ENCODE measurements at places on chromosomes 5 and 9.

- no peak for DNase-seq
Measured at GRCh38 chr5:179201986-179202385, 141.8 kb downstream of the ZNF354C start.

DNA sequence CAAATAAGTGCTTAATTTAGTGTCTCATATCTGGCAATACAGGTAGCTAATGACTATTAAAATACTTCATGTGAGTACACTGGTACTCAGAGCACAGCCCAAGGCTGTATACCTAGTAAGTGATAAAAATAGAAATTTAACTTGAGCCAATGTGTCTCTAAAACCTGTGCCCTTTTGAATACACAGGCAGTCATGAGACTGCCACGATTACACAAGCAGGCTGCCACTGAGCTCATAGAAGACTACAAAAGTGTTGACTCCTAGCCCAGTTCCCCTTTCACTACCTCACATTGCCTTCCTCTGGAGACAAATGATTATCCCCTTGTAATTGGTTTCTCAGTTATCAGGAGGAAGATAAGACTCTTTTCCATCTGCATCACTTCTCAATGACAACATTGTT, 66.3 kb upstream of the PAPPA start:
- no peak for DNase-seq

- no peak for DNase-seq
Measured at GRCh38 chr5:143820451-143820850, 8.5 kb downstream of the HMHB1 start.

DNA sequence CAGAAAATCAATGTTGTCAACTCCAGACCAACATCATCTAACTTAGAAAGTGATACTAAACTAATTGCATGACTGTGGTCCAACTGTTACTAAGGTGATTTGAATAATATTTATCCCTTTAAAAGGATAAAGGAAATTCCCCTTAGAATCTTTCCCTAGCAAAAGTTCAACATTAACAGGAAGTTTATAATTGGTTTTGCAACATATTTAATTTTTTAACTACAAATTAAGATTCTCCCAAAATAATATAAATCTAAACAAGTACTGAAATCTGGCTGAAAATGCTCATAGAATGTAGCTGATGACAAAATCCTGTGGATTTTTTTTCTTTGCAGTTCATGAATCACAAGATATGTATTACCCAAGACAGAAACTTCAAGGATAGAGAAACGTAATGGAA, 151.4 kb downstream of the LPAR1 start:
- no peak for DNase-seq

DNA sequence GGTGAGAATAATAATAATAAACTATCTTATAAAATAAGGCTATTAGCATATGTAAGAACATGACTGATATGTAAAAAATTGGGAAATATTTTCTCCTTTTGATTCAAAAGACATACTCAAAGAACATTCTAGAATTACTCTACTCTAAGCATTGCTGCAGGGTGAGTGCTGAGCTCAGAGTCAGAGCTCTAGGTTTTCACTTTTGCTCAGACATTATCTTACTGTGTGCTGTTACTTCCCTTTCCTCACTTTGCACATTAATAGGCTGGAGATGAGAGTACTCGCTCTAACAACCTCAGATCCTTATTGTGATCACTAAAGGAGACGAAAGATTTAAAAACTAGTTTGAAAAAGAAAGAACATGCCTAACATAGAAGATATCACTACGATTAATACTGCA, 99.4 kb upstream of the C9orf72 start:
- no peak for DNase-seq

- no peak for DNase-seq
Measured at GRCh38 chr9:136697821-136698526, 10.7 kb upstream of the AGPAT2 start.

- no peak for DNase-seq
Measured at GRCh38 chr5:98664736-98665135, 108.7 kb upstream of the RGMB start.

DNA sequence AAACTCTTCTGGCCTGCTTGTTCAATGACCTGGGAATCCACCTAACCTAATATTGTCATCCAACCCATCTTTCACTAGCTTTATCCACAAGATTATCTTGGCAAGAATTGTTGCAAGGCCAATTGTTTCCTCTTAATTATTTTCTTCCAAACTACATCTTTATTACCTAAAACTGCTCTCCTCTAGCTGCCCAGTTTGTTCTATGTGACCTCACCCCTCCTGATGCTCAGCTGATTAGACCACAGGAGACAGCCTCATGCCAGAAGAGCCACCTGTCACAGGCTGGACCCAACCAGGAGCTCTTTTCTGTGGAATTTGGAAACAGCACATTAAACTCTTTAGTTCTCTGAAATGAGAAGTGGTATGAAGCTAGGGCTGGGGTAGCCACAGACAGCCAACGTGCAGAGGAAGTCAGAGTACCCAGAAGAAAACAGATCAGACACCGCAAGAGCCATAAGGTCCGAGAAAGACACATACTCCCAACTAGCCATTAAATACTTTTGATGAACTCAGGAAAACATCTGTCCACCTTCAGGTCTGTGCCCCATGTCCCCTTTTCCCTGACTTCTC, 12.0 kb downstream of the SAXO1 start:
- DNase-seq: no peak

- no peak for DNase-seq
Measured at GRCh38 chr5:131496400-131496713, 138.7 kb downstream of the RAPGEF6 start.

DNA sequence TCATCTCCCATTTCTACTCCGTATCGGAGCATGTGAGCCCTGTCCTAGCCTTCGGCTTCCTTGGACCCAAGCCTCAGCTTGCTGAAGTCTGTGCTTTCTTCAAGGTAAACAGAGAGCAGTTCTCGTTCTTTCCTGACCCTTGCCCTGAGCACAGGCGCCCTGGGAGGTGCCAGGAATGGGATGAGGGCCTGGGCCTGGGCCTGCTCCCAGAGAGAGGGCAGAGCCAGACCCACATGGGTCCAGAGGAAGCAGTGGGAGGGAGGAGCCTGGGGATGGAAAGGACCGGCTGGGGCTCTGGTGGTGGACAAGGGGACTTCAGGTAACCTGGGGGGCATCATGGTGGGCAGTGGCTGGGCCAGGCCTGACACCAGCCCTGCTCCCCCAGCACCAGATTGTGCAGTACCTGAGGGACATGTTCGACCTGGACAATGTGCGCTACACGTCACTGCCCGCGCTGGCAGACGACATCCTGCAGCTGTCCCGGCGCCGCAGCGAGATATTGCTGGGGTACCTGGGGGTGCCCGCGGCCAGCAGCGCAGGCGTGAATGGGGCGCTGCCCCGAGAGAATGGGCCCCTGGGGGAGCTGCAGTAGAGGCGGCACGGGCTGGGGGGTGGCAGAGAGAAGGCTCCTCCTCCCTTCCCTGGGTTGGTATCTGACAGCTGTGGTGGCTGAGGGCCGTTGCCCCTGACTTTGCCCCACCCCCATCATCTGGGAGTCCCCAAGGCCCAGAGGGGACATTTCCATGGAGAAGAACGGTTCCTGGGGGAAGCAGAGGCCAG, 10.9 kb upstream of the DOLPP1 start:
- DNase-seq: no peak

GRCh38 chr9:109504689-109505088, 6.6 kb upstream of the PTPN3 start:
- no peak for DNase-seq

DNA sequence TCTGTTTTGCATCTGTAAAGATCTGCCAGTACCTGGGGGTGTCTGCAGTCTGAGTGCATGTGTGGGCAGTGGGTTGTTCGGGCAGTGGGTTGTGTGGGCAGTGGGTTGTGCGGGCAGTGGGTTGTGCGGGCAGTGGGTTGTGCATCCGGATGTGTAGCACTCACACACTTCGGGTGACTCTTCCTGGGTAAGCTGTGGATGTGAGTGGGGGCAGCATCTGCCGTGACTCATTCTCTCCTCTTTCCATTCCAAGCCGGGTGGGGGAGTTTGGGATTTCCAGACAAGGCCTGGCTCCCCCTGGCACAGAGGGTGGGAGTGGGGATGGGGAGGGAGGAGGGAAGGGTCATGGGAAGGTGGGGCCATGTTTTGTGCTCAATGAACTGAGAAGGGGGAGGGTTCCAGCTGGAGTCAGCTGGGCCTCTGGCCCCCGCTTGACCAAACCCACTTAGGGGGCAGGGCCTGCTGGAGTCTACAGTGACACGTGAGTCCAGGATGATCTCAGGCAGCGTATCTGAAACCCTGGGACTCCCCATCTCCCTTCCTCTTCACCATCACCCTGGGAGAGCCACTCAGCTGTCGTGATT, 8.3 kb downstream of the CRB2 start:
- no peak for DNase-seq

DNA sequence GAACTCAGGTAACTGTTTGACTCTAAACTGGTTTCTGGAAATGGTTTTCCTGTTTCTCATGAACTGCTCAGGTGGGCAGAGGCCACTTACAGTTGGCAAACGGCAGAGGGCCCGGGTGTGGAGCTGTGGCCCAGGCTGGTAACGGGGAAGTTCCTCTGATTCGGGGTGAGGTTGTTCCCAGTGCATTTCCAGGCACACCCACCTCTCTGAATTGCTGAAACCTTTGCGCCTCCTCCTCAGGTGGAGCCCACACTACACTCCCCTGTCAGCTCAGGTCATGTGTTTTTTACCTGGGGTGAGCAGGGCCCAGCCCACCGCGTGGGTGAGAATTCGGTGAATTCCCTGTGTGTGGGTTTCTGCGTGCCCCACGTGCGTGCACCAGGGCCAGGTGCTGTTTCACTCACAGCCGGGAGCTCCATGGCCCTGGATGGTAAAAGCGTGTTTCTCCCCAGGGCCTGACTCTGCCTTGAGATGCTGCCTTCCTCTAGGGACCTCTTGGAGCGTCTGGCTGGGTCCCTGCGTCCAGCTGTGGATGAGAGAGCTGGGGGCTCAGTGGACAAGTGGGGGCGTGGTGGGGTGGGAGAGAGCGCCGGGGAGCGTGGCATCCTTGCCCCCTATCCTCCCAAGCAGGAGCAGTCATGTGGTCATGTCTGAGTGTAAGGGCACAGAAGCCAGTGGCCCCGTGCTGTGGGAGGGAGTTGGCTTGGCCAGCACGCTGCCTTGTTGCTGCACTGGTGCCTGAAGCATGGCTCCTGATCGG, 33.5 kb upstream of the LPCAT1 start:
- no peak for DNase-seq

- DNase-seq: no peak
Measured at GRCh38 chr5:83718936-83719495, 1.6 kb downstream of the HAPLN1 start.

- DNase-seq: no peak
Measured at GRCh38 chr9:94286116-94286515, 27.0 kb downstream of the ZNF169 start.

DNA sequence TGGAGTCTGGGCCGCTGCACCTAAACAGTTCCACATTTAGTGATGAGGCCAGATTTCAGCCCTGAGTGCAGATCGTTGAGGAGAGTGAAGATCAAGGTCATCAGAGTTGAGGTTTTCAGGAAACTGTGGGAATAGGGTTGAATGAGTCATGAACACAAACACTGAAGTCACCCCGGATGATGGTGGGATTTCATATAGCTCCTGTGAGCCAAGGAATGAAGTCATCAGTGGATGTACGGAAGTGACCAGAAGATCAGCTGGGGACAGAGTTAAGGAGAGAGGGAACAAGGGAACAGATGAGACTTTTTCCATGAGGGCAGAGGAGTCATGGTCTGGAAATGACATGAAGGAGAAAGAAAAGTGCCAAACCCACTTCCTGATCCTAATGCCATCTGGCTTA, 36.5 kb downstream of the PALM2AKAP2 start:
- DNase-seq: no peak

GRCh38 chr5:122137702-122138101, 8.4 kb downstream of the ZNF474 start:
- peak; percentile 62 for DNase-seq

All from Jurkat, Clone E6-1 (cell line).